ENCODE measurements at places on chromosomes 5 and 9.

GRCh38 chr9:13447843-13448422 lies 168.4 kb upstream of the MPDZ start:
- DNase-seq: no peak

DNA sequence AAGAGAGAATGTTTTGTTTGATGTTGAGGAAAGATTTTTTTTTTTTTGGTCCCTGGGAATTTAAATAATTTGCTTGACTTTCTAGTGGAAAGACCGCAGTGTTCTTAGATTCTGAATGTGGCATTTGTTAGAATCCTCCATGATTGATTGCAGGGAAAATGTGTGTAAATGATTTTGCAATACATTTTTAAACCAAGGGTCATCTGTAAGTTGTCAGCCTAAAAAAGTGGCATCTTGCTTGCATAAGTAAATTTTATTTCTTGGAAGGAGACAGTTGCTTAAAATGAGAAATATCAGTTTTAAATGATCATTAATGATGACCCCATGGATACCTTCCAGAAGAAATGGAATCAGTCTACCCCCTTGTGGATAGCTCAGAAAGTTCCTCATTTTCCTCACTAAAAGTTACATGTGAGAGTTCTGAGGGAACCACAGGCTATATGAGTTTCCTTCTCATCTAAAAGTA lies 105.1 kb upstream of the SLC25A48 start:
- DNase-seq: no peak

DNA sequence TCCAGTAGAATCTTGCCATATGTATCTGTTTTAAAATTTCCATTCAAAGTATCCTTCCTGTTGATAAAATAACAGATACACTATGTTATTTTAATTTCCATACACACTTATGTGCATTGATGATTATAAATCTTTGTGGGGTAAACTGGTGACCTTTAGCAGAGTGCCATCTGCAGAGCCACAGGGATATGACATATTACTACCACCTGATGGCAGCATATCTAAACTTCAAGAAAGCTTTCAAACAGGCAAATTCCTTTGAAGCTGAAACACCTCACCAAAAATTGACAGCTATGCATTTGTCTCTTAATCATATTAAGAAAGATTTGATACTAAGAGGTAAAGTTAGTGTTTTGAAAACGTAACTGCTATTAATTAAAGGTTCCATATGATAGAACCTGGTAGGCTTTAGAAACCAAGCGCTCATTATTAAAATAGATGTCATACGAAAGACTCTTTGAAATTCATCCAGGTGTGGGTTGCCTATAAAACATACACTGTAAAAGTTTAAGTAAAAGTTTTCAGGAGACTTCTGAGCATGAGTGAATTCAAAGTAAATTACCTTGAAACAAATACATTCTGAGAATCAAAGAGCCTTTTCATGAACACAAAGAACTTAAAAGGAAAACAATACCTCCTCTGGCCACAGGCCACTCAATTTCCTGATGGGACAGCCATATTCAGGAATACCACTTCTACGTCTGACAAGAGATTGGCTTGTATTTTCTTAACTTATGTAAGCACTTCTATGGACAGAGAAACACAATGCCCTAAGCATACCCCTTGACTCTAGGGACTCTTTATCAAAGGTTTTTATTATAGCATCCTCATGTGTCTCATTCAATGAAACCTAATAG lies 93.3 kb downstream of the KIAA0825 start:
- DNase-seq: no peak

DNA sequence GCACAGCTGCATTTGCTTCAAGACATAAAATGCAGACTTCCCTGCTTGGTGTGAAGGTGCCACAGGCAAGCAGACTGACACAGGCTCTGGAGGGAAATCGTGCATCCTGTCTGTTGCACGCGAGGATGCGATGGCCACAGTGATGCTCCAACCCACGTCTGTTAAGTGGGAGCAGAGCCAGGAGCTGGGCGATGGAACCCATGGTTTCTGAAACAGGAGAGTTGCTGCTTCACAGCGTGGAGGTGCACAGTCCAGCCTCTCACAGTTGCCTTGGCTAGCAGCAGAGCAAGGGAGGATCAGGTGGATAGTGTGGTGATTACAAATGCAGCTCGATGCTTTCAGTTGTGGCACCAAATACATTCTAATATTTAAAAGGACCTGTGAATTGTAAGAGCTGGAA lies 108.8 kb downstream of the TENT4A start:
- no peak for DNase-seq

DNA sequence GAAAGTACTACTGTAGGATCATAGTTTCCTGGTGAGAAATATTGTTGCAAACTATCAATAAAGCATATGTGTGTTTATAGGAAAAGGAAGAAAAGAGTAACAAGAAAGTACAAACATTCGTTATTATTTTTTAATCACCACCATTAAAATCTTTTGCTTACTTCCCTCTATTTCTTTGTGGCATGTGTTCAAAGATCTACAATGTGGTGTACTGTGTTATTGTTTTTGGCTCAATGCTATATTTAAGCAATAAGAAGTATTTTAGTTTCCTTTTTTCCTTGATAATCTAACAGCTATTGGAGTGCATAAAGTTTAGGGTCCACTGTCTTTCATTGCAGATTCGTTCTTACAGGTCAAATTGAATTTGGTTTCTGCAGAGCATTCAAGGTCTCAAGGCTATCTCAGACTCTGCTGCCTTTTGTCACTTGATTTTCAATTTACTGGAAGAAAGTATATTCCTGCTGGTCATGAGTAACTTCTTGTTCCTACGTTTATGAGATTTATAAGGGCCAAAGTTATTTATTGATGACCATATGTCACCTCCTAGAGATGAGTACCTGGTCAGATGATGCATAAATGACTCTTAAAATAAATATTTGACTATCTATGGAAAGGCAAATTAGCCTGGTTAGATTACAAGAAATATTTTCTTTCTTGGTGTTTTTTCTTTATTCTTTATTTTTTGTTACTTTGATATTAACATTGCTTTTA lies 323.0 kb downstream of the TMEM167A start:
- DNase-seq: no peak

- no peak for DNase-seq
These were observed 172.6 kb downstream of the RGS3 start for GRCh38 chr9:113636165-113636564.

Data from activated CD8-positive, alpha-beta memory T cell treated with anti-CD3 and anti-CD28 coated beads, Interleukin-2, amount 50 U/mL, for 4 hours (primary cell).